Upper lobe of right lung (tissue), 1 donor: ENCODE measurements at places on chromosomes 12 and 14. TPM values are rescaled to one million over a fixed set of nuclear protein-coding genes. Genes with fewer than 3 reads are reported as not detected.
A peak's percentile ranks its signal among the peaks of the same experiment; 100 is the strongest.

C12orf56 gene
- total RNA-seq = not detected

DAO gene
- 0.26 TPM for total RNA-seq

OR4E2 gene
- total RNA-seq = not detected

DNA sequence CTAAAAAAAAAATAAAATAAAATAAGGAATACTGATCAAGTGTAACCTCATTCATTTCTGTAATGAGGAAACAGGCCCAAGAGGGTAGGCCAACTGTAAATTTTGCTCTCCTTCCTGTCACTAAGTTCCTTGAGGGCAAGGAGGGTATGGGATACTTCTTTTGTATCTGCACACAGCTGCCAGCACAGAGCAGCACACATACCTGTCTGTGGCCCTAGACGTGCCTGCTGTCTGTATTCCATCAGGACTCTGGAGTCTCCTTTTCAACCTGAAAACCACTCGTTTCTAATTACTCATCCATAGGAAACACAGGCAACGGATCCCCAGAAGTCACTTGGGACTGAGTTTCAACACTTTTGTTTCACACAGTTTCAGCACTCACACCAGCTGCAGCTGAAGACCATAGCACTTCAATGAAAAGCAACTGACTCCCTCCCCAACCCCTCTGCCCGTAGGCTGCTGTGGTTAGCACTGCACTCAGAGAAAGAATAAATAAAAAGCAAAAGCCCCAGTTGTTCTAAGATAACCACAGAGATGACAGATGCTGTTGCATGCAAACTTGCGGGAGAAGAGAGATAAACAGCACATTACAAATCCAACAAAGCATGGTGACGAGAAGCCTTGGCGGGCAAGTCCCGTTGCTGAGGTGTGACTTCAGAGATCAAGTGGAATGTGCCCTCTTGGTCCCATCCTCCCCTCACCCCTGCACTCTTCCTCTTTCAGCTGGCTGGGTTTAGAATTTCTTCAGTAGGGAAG lies 24.9 kb downstream of the CRACR2A start:
- DNase-seq = no peak

- DNase-seq = no peak
Measured at GRCh38 chr14:84581041-84581440, 948.9 kb upstream of the FLRT2 start.

GRCh38 chr14:93879362-93879983 lies 47.7 kb upstream of the FAM181A start:
- DNase-seq = peak; percentile 63

GRCh38 chr14:22976620-22977433 lies 5.5 kb downstream of the AJUBA start:
- DNase-seq = no peak

DNA sequence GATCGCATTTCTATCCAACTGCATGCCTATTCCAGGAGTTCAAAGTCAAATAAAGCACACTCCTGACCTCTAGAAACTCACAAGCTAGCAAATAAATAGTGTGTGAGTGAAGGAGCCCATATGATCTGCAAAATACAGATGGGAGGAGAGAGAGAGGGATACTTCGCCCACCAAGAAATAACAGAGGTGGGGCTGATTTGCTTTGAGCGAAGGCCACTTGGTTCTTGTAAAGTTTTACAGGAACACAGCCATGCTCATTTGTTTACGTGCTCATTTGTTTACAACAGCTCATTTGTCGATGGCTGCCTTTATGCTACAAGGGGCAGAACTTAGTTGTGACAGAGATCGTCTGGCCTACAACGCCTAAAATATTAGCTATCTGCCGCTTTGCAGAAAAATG lies 63.4 kb upstream of the GPATCH2L start:
- DNase-seq = no peak

DNA sequence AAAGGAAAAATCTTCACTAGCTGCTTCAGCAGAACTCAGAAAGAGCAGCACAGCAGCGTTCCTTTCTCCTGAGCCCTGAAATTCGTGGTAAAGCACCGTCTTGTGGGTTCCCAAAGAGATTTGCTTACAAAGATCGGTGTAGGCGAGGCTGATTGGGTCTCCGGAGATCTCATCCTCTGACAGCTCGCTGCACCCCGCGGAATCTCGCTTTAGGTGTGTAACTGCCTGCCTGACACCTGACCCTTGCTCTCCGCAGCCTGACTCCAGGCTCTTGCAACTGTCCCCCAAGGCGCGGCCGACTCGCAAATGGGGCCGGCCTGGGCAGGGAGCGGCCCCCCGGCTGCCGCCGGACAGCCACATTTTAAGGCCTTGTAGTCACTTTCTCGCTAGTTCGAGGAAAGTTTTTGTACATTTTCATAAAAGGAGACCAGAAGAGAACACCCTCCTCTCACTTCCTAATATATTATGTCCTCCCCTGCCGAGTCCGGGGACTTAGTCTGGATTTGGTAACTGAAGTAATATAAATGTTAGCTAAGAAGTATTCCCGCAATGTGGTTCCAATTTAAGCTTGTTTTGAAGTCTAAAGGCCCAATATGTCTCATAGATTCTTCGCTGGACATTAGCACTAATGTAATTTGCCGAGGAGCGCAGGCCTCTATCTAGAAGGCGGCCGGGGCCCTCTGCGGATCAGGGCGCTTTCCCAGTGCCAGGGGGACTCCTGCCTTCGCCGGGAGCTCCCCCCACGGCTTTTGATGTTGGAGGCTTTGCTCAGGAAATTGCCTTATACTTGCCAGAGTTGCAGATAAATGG lies 177.3 kb upstream of the CDKN3 start:
- no peak for DNase-seq

DNA sequence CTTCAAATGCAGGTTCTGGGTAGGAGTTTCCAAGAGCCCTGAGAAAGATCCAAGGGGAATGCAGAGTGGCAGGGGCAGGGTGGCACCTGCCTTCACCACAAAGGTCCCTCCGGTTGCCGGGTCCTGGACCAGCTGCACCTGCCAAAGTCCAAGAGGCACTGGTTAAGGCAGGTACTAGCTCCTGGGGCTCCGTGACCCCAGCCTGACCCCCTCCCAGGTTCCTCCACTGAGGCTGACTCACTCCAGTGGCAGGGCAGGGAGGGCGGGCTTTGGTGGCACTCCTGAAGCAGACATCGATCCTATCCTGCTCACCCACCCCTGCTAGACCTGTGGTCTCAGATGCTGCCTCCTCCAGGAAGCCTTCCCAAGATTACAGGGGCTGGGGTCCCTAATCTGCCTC lies 11.4 kb downstream of the RPS6KL1 start:
- no peak for DNase-seq

DNA sequence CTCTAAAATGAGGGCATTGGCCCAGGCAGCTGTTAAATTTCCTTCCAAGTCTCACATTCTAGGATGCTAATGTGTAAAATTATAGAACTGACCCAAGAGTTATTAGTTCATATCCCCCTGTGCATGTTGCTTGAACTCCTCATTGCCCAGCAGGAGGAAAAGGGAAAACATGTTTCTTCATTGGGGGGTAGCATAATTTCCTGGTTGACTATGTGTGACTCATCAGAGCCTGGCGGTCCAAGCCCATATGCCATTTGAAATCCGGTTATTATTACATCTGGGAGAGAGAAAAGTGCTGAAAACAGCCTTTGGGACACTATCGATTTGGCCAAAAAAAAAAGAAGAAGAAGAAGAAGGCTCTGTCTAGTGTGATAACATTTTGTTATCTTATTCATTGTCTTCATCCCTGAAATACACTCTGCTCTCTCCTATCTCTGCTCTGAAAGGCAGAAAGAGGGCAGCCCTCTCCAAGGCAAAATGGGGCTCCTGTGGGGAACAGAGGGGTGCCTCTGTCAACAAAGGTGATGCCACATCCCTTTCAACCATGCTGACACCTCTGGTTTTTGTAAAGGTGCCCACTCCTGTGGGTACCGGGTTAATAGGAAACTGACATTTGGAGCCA lies 114.2 kb downstream of the DAD1 start:
- no peak for DNase-seq

DNA sequence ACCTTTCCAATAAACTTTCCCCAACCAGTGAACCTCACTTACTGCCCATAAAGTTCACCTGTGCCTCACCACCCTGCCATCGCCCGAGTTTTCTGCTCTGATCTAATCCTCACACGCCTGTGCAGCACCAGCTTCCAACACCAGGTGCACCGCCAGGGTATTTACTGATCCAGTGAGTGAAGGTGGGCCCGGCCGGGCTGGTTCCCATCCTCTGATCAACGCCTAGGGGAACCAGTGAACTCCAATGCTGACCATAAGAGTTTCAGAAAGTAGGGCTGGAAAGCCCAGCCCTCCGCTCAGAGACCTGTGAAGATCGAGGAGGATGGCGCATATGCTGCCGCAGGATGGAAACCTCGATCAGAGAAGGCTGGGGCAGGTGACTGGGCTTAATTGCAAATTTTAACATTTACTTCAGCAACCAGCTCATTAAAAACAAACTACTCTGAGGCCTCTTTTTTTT lies 685 bp upstream of the MYL6B start:
- peak; percentile 81 for DNase-seq

DNA sequence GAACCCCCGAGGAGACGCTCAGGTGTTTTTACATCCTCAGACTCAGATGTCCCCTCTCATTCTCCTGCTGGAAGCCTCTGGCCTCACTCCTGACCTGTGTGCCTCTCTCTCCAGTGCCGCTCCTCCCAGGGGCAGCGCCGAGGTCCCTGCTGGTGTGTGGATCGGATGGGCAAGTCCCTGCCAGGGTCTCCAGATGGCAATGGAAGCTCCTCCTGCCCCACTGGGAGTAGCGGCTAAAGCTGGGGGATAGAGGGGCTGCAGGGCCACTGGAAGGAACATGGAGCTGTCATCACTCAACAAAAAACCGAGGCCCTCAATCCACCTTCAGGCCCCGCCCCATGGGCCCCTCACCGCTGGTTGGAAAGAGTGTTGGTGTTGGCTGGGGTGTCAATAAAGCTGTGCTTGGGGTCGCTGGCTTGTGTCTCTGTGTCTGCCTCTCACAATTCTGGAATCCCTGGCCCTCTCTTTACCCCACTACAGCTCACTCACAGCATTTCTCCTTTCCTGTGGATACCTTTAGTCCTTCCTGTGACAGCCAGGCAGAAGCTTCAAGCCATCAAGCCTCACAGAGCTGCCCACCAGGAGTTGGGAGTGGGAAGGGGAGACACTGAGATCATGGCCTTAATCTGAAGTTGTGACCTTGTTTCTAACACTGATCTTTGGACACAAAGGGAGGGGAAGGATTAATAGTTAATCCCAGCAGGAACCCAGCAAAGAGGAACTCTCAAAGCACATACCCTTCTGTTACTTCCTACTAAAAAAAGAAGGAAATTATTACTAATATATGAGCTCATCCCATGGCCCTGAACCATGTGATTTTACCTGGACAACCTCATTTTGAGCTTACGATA lies 1.1 kb upstream of the SOAT2 start:
- DNase-seq = no peak

GRCh38 chr14:42407153-42407552 lies 800.5 kb downstream of the LRFN5 start:
- DNase-seq = no peak

- DNase-seq = no peak
Measured at GRCh38 chr14:75636100-75636692, 24.5 kb downstream of the ERG28 start.

GRCh38 chr14:24307575-24308341 lies at the start of gene CIDEB:
Gene CIDEB (minus strand): TSS chr14:24307977. CDS start chr14:24307858, 119 bp downstream.
- DNase-seq = no peak

GRCh38 chr14:100692256-100692655 lies 34.4 kb upstream of the DLK1 start:
- no peak for DNase-seq

GRCh38 chr14:20179218-20179617 lies 11.5 kb upstream of the OR11G2 start:
- DNase-seq = no peak

DNA sequence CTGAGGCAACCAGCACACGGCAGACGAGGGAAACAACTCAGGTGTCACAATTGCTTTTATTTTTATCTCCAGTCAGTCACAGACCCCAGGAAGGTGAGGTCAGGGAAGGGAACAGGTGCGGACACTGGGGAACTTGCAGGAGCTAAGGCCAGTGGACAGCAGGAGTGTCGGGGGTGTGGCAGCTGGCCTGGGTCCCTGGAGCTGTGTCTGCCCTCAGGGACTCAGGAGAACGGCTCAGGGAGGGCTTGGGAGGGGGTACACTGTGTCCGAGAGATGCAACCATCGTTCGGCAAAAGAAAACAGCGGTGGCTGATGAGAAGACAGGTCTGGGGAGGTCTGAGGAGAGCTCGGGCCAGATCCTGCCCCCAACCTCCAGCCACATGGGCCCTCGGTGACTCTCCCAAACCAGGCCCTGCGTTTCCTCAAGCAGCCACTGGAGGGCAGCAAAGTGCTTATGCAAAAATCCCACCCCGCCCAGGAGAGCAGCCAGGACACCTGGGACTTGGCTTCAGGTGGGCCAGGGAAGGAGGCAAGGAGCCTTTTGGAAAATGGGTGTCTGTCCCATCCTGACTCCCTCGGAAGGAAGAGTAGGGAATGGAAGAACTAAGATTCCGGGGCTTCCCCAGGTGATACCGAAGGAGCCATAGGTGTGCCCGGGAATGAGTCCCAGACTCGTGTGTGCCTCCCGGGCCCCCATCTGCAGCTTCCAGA lies 24.1 kb upstream of the BCDIN3D start:
- peak; percentile 86 for DNase-seq

- DNase-seq = no peak
Measured at GRCh38 chr12:32332446-32332845, 66.9 kb upstream of the FGD4 start.
